ENCODE measurements at places on chromosomes 7 and 10. TPM values are rescaled to one million over a fixed set of nuclear protein-coding genes. Genes with fewer than 3 reads are reported as not detected.
A peak's percentile ranks its signal among the peaks of the same experiment; 100 is the strongest.

DNA sequence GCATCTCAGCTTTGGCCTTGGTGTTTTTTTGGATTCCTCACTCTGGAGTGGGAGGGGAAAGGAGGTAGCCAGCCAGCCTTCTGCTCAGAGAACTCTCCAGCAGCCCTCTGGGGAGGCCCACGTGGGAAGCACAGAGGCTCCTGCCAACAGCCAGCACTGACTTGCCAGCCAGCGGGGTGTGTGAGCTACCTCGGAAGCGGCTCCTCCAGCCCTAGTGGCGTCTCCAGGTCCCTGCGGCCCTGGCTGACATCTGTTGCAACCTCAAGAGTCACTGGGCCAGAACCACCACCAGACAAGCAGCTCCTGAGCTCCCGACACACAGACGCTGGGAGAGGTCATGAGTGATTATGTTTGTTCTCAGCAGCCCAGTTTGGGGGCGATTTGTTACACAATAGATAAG, 180.2 kb upstream of the FZD8 start:
- H3K36me3 ChIP-seq = no peaks in the 10 kb centered on the region
- no peak overlapping the region for H3K4me3 ChIP-seq
- H3K27me3 ChIP-seq = no peaks in the 10 kb centered on the region
- DNase-seq = no peak
- no peak overlapping the region for H3K27ac ChIP-seq

DNA sequence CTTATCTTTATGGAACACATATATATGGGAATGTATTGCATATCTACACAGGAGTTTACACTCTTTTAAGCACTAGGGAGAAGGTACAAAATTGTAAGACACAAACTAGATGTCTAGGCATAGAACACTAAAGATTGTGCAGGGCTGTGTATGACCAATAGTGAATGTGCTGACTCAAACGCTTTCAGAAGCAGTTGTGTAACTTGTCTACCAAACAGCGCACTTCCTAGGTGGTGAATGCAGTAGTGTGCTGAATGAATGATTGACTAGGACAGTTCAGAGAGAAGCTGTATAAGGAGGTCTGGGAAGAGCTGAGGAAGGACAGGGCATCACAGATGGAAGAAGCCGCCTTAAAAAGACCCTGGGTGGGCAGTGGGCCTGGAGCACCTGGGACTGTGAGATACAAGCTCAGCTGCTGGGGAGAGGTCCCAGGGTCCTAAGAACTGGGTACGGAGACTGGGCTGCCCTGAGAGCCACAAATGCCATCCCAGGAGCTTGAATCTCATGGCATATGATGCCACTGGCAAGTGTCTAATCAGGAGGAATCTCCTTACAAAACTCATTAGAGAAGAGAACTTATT, 14.2 kb downstream of the CLRN3 start:
- H3K4me3 ChIP-seq = no peak overlapping the region
- H3K4me1 ChIP-seq = peaks cover 16% of the 10 kb centered on the region
- no peak for DNase-seq
- H3K27ac ChIP-seq = no peak overlapping the region
- no peaks in the 10 kb centered on the region for H3K36me3 ChIP-seq

Gene TUBB8
- not detected for total RNA-seq

DNA sequence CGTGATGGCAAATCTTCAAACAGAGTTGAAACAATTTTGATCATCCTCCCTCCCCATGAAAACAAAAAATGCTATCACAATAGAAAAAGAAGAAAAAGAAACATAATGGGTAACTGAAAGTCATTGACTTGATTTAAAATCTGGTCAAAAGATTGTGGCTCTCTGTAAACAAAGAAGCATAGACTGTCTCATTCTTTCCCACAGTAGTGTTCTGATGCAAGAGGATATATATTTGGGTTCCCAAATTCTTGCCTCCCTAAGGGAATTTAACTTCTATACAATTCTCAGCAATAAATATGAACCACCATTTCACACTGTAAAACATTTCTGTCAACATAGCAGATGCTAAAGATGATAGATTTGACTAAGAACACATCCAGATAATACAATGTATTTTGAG, 32.8 kb upstream of the MEOX2 start:
- H3K27me3 ChIP-seq = no peaks in the 10 kb centered on the region
- no peaks in the 10 kb centered on the region for H3K36me3 ChIP-seq
- DNase-seq = no peak
- H3K4me1 ChIP-seq = no peaks in the 10 kb centered on the region
- H3K4me3 ChIP-seq = no peak overlapping the region

Gene SLC26A5
- total RNA-seq = 0.25 TPM

Gene GTF2IRD1
- 0.34 TPM for total RNA-seq

DNA sequence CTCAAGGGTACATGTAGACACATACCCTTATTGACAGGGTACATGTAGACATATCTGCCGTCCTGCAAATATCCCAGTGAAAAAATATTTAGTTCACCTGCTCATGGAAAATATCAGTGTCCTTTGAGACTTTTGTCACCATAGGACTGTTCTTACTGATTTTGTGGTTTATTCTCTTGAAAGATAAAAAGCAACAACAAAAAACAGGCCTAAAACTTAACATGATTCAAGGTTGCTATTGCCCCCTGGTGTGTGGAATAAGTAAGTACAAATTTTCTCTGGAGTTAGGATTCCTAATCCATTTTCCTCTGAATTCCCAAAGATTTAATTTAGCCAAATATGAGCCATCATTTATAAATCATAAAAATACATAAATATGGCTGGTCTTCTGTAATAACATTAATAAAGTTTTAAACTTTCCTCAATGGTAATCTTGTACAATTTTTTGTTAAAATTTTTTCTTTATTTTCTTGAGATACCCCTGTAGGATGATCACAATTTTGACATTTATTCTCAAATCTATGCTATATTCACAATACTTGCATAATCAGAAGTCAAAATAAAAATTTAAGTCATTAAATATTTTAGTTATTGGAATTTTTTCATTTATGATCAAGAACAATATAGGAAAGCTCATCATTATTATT, 741.4 kb upstream of the POT1 start:
- no peaks in the 10 kb centered on the region for H3K36me3 ChIP-seq
- DNase-seq = no peak
- no peaks in the 10 kb centered on the region for H3K27me3 ChIP-seq
- no peaks in the 10 kb centered on the region for H3K4me1 ChIP-seq
- no peak overlapping the region for H3K27ac ChIP-seq

Gene TRIM73
- 18.7 TPM for total RNA-seq

- no peak overlapping the region for H3K27ac ChIP-seq
- no peaks in the 10 kb centered on the region for H3K36me3 ChIP-seq
- no peak for DNase-seq
These were observed 429.7 kb downstream of the ARL4A start for GRCh38 chr7:13117103-13117502.

DNA sequence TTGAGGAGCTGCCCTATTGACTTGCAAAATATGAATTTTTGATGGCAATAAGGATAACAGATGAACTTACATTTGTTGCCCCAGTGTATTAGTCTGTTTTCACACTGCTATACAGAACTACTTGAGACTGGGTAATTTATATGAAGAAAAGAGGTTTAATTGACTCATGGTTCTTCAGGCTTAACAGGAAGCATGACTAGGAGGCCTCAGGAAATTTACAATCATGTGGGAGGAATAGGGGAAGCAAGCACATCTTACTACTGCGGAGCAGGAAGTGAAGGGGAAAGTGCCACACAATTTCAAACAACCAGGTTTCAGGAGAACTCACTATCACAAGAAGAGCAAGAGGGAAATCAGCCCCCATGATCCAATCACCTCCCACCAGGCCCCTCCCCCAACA, 57.9 kb downstream of the ZNF22 start:
- peaks cover 9% of the 10 kb centered on the region for H3K27me3 ChIP-seq
- H3K4me1 ChIP-seq = peaks cover 4% of the 10 kb centered on the region
- no peak overlapping the region for H3K4me3 ChIP-seq
- H3K27ac ChIP-seq = no peak overlapping the region
- DNase-seq = no peak
- H3K36me3 ChIP-seq = no peaks in the 10 kb centered on the region

DNA sequence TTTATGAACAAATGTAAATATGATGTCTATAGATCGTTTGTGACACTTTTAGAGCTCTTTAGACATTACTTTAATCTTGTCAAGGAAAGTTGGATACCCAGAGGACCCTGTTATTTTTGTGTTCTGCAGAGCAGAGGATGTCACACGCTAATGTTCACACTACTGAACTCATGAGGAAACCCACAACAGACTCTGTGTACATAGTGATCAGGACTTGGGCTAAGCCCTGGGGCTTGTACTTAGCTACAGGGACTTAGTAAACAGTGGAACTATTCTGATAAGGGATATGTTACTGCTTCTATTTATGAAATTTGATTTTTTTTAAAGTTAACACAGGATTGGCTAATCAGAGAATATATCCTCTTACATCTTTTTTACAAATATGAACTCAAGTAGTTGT, 36.1 kb upstream of the ZNF518A start:
- no peak overlapping the region for H3K27ac ChIP-seq
- no peak overlapping the region for H3K4me3 ChIP-seq
- peaks cover 44% of the 10 kb centered on the region for H3K27me3 ChIP-seq
- peaks cover 3% of the 10 kb centered on the region for H3K36me3 ChIP-seq

Gene CRHR2
- not detected for total RNA-seq

Gene ATXN7L1
- total RNA-seq = 17.0 TPM

DNA sequence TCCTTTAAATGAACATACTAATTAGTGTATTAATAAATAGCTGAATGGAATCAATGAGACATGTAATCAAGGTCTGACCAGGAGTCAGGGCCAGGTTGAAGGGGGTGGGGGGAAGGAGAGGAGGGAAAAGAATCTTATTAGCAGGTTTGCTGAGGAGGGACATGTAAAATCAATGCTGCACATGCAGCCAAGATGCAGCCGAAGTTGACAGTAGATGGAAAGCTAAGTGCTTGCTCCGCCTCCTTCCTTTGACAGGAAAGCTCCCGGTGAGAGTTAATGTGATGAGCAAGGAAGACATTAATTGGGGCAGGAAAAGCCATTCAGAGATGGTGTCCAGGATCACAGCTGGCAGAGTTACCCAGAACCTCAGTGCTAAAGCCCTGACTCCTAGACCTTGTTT, 24.4 kb downstream of the PLXNA4 start:
- peaks cover 45% of the 10 kb centered on the region for H3K4me1 ChIP-seq
- H3K36me3 ChIP-seq = peaks cover 81% of the 10 kb centered on the region
- H3K4me3 ChIP-seq = no peak overlapping the region
- no peak for DNase-seq
- no peak overlapping the region for H3K27ac ChIP-seq

DNA sequence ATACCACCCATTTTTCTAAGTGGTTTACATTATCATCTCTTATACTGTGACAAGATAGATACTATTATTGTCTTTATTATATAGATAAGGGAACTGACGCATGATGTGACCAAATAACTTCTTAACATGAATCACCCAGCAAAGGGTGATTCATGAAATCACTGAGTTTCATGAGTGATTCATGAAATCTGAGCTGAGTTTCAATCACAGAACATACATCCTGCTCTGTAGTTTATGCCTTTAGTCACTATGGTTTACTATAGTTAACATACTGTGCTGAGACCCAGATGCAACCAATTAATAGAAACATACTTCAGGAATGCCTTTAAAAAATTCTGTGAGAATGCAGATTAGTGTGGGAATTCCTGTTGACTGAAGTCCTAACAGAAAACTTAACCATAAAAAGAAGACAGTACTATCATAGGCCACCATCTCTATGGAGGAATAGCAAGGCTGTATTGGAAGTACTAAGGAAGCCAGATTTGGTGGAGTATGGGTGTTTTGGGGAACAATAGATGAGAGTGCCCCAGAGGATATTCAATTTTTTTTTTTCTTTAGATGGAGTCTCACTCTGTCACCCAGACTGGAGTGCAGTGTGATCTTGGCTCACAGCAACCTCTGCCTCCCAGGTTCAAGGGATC, 43.1 kb upstream of the SEMA3A start:
- H3K4me1 ChIP-seq = no peaks in the 10 kb centered on the region
- no peak overlapping the region for H3K4me3 ChIP-seq

Gene PITX3
- not detected for total RNA-seq

Gene CFAP46
- total RNA-seq = not detected

DNA sequence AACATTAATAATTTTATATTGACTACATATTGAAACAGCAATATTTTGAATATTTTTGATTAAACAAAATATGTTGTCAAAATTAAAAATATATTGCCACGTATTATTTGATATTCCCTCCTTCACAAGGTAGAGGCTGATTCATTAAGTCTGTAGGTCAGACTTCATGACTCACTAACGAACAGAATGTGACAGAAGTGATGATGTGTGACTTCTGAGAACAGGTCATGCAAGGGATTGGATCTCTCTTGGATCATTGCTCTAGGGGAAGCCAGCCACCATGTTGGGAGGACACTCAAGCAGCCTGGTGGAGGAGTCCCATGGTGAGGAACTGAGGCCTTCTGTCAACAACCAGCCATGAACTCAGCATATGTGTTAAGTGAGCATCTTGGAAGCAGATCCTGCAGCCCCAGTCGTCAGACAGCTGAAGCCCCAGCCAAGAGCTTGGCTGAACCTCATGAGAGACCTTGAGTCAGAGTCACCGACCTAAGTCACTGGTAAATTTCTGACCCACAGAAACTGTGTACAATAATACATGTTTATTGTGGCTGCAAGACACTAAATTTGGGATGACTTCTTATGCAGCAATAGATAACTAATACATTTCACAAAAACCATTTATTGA, 66.6 kb downstream of the HTR5A start:
- no peak overlapping the region for H3K4me3 ChIP-seq
- peaks cover 2% of the 10 kb centered on the region for H3K27me3 ChIP-seq
- no peaks in the 10 kb centered on the region for H3K36me3 ChIP-seq
- H3K4me1 ChIP-seq = no peaks in the 10 kb centered on the region
- DNase-seq = no peak

- H3K27ac ChIP-seq = no peak overlapping the region
- peaks cover 22% of the 10 kb centered on the region for H3K4me1 ChIP-seq
- no peak overlapping the region for H3K4me3 ChIP-seq
- H3K27me3 ChIP-seq = peaks cover 6% of the 10 kb centered on the region
- H3K36me3 ChIP-seq = peaks cover 6% of the 10 kb centered on the region
- no peak for DNase-seq
These were observed 4.7 kb upstream of the ITPRIP start for GRCh38 chr10:104342941-104343411.

Gene IDI2
- not detected for total RNA-seq

Gene TSPAN12
- not detected for total RNA-seq

Gene GPR141
- total RNA-seq = not detected

DNA sequence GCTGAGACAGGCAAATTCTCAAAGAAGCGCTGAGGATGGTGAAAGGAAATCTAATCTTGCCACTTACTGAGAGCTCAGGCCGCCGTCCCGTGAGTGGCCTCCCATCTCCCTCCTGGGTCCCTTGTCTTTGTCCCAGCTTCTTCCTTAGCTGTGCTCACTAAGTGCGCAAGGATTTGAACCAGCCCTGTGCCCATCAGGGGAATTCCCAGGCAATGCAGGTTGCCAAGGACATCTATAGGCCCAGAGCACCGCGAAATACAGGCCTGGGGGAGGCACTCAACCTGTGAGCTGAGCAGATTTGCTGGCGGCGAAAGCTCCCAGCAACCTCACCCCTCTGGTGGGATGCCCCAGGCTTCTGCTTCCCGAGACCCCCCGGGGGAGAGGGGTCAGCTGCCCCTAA, 64.8 kb downstream of the OAT start:
- no peak overlapping the region for H3K27ac ChIP-seq
- no peaks in the 10 kb centered on the region for H3K36me3 ChIP-seq
- DNase-seq = no peak
- H3K4me1 ChIP-seq = peaks cover 11% of the 10 kb centered on the region
- peak overlapping the region; percentile 84 for H3K4me3 ChIP-seq

Measured in activated naive CD8-positive, alpha-beta T cell treated with anti-CD3 and anti-CD28 coated beads, Interleukin-2, amount 10 ng/mL, durations not matched to agents 7 days and 5 days (primary cell).